ENCODE measurements at places on chromosomes 11 and 22.

GRCh38 chr11:55854704-55855103 lies 16.2 kb downstream of the OR5D16 start:
- no peak for DNase-seq

DNA sequence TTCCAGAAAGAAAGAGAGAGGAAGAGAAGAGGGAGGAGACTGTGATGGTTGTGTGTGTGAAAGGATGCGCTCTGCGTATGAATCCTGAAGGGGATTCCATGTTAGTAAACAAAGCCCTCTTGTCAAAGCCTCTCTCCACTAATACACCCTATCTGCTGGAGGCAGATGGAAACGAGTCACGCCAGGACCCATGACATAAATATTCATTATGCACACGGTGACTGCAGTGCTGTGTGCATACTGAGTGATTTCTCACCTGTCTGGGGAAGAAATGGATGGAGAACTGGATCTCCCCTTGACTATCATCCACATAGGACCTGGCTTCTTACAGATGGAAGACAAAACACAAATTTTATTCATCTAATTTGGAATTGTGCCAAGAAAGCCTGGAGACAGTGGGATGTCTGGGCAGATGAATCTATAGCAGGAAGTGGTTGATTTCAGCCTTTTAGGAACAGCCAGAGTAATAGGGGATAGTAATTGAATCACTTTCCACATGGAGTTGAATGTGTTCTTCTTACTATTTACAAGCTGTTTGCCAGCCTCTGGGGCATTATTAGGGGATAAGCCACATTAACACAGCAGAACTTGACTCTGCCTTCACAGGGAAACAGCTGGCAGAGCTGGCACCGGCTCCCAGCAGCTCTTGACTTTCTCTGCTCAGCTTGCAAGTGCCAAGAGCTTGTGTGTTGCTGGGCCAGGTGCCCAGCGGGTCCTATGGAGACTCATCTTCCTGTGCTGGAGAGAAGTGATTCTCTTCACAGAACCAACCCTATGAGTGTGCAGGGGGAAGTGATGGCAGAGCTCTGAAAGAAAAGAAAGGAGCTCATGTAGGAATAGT lies 9.0 kb downstream of the MTNR1B start:
- peak; percentile 81 for DNase-seq

DNA sequence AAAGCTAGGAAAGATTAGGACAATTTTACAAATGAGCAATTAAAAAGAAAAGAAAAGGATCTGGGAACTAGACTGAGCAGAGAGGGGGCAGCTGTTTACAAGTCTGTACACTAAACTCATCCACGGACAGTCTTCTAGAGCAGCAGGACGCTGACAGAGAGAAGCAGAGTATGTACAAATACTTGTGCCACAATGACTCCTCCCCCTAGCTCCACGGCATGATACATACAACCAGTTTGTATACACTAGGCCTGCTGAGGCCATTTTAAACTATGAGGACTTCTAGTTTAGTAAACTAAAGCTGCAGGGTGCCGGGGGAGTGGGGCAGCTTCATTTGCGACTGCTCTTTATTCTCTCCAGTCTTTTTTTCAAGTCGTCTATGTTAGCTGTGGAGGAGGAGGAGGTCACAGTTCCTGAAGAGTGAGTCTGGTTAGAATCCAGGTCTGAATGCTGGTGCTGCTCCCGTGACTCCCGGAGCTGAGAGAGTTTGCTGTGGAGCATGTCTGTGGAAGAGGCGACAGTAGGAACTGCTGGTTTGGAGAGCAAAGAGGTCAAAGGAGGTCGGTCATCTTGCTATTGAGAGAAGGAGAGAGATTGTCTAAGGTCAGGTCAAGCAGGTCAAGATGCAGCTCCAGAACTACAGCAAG lies 24.8 kb downstream of the F2 start:
- DNase-seq: no peak

- DNase-seq: no peak
Observed at GRCh38 chr22:20111045-20111688, 4.7 kb upstream of the RANBP1 start.

DNA sequence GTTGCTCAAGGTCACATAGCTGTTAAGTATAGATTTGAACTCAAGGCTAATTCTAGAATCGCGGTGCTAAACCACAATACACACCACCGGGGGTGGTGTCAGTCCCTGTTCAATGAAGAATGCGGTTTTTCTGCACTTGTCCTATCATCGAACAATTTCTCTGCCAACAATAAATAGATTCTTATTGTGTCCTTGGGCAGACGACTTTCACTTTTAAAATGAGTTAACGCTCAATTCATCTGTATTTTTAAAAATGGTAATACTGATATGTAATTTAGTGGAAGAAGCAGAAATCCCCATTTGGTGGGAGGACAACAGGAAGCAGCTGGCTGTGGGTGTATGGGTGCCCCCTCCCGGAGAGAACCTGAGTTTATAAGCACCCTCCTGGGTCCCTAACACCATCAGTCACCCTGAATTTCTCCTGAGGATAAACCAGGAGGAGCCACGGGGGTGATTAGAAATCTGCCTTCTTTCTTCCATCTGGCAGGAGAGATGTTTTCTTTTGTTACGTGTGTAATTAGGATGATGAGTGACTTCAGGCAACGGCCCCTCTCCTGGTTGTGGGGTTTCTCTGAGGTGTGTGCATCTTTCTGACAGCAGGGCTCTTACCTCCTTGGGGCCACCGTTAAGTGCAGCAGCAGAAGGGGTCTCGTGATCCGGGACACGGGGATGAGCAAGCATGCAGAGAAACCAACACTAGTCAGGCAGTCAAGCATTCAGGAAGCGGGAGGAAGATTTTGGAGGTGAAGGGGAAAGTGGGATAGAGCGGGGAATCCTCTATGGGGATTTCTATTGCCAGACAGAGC lies 87.7 kb downstream of the GRAMD1B start:
- DNase-seq: no peak

DNA sequence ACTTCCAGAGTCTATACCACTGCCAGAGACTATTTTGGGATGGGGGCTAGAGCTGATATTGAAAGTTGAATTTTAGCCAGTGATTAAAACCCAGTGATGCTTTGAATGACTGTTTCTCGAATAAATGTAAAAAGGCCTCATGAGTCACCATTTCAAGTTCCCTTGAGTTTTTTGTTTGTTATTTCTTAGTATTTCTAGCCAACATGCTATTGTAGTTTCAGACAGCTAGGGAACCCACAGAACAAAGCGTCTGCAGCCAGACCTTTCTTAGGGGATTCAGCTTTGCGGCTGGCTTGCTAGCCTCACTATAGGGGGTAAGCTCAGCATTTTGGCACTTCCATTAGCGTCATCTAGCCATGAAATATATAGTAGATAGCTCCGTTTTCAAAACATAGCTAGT lies 66.5 kb downstream of the DBX1 start:
- DNase-seq: no peak

DNA sequence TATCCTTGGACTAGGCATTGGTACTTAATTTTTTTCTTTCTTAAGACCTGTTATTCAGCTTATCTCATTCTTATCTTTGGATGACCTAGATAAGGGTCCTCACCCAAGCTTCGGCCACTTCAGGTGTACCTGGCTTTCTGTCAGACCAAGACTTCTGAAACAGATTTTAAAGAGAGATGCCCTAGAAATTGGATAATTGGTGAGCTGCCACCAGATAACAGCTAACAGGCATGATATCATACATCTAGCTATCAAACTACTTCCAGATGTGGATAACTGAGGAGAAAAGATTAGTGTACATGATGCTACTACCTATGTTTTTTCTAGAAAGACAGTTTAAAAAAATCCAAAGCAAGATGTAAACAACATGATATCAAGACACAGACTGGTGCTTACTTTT lies 52.9 kb downstream of the FZD4 start:
- DNase-seq: no peak

- no peak for DNase-seq
Observed at GRCh38 chr11:20011307-20011951, 148.8 kb downstream of the DBX1 start.

GRCh38 chr11:77753230-77753629 lies 67.3 kb downstream of the RSF1 start:
- DNase-seq: no peak

DNA sequence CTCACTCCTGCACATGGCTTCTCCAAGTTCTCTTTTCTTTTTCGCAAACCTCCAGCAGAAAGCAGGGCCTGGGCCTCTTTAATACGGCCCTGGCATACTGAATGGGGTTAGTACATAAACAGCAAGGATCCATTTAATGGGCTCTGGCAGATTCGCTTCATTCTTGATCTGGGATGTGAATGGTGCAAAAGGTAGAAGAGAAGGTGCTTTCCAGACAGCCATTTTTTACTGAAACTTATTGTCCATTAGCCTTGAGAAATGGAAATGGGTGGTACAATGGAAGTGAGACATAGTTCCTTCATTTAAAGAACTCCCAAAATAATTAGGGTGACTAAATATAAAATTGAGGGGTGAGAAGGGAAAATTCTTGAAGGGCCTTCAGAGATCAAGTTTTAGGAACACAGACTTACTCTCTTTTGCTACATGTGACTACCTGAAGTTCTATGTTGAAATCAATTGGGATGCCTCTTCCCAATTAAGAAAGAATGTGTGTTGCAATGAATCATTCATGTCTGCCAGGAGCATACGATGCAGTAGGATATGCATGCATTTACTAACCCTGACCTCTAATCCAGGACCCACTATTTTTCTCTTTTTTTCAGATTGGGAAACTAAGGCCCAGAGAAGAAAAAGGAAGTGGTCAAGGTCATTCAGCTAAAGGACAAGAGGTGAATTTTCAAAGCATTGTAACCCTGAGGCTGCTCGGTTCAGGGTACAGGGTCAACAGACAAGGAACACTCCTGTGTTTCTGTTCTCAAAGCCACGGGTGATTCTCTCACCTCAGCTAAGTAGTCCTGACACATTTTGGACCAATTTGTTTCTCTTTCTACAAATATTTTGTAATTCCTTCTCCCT lies 144.1 kb downstream of the BBOX1 start:
- no peak for DNase-seq

GRCh38 chr11:86418917-86419316 lies 44.2 kb downstream of the CCDC81 start:
- DNase-seq: no peak

DNA sequence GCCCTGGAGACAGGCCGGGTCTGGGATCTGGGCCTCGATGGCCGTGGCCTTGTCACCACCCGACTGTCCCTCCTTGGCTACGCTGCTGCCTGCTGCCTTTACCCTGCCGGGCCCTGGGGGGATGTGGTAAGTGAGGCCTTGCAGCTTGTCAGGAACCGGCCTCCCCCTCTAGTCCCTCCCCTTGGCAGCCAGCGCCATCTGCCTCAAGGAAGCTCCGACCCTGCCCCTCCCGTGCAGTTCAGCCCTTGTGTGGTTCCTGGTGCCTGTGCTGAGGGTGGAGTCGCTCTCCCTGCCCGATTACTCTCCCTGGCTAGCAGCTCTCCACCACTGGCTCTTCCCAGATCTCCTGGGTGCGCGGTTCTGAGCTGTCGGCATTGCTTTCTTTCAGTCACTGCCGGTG lies 33.7 kb downstream of the CTTN start:
- no peak for DNase-seq

- DNase-seq: no peak
Observed at GRCh38 chr11:47797633-47798032, 30.5 kb upstream of the FNBP4 start.

GRCh38 chr22:29023172-29023796 lies 38.3 kb downstream of the C22orf31 start:
- no peak for DNase-seq

- no peak for DNase-seq
Observed at GRCh38 chr11:77377734-77378133, 76.2 kb upstream of the GDPD4 start.

GRCh38 chr22:17201285-17201945 lies 17.8 kb downstream of the ADA2 start:
- DNase-seq: no peak

GRCh38 chr11:59358020-59358419 lies 675 bp upstream of the OR5AN1 start:
- no peak for DNase-seq

GRCh38 chr11:31788085-31788484 lies 23.0 kb downstream of the PAX6 start:
- no peak for DNase-seq

DNA sequence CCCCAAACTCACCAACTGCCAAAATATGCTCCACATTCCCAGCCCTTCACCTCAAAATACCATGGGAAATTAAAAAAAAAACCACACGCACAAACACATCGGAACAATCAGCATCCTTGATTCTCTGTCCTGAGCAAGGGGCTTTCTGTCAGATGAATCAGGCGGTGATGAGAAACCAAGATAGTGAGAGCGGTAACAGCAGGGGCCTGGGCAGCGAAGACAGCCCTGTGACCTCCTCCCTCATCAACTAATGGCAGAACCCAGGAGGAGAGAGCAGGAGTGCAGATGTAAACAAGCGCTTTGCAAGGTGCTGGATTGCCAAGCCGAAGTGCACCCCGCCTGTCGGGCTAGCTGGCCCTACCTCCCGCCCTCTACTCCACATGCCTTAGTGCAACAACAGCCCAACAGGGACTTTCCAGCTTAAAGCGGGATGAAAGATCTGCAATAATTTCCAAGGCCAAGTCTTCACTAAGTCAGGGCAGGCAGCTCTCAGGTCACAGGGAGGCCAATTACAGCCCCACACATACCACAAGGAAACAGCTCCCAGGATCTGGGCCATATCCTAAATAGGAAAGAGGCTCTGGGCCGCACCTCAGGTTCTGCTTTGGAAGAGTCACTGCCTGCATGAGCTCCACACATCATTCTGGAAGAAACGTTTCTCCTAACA lies 72.2 kb upstream of the BID start:
- DNase-seq: no peak

- no peak for DNase-seq
Observed at GRCh38 chr22:31944700-31945442, 536 bp downstream of the YWHAH start.

DNA sequence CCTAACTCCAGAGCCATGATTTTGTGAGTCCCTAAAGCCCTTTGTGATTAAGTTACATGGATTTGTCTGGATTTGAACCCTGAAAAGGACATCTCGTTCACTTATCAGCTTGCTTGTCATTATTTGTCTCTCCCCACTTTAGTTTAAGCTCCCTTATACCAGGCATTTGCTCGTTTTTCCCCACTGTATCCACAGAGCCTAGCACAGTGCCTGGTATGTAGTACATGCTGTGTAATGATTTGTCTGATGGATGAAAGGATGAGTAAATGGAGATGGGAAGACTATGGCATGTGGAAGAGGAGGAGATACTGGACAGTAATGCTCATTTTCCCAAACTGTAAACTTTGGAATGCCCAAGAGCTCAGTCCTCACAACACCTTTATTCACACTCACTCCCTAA lies 9.2 kb upstream of the MCHR1 start:
- DNase-seq: no peak

- no peak for DNase-seq
Observed at GRCh38 chr11:10314199-10315072, 9.6 kb downstream of the ADM start.

DNA sequence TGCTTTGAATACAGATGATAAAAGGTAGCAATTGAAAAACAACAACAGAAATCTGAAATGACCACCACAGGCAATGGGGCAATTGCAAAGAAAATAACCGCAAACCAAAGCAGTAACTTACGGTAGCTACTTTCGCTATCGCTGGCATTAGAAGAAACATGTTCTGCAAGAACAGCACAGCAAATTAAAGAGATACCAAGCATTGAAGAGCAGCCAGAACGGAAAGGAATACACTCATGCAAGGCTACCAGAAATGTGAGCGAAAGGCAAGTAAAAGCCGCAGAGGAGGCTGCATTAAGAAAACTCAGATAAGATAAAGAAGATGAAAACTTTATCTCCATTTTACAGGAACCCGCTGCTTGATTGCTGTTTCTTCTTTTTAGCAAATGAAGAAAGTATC lies 194.1 kb upstream of the CCDC90B start:
- DNase-seq: no peak

All from NCI-H2107 (cell line).